ENCODE measurements at places on chromosomes 5 and 9.

GRCh38 chr5:66596636-66597182, 516 bp downstream of the MAST4 start:
- no peak for DNase-seq

DNA sequence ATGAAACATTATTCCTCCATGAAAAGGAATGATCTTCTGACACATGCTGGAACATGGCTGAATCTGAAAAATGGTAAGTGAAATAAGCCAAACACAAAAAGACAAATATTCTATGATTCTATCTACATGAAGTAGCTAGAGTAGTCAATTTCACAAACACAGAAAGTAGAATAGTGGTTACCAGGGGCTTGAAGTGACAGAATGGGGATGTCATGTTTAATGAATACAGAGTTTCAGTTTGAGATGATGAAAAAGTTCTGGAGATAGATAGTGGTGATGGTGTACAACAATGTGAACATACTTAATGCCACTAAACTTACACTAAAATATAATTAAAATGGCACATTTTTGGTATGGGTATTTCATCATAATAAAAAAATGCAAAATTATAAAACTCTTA, 18.3 kb downstream of the RLN2 start:
- DNase-seq, result no peak

- DNase-seq, result no peak
Measured at GRCh38 chr5:75439276-75439675, 72.2 kb downstream of the CERT1 start.

DNA sequence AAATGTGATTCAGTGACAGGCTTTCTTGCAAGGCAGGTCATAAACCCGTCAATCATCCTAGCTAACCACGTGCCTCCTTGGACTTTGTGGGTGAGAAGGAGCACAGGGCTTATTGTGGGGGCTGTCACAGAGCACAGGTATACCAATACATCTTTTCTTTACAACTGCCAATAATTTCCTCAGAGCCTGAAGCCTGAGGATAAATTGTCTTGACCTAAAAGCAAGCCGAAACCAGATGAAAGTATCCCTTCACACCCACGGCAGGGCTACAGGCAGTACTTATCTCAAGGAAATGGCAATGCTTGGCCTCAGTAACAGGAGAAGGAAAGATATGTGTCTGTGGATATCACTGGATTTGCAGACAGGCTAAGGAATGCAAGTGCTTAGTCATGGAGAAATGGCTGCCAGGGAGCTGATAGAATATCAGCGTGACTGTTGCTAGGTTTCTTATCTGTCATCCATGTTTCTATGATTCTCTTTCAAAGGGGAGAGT, 90.3 kb upstream of the ZNF366 start:
- DNase-seq, result no peak

DNA sequence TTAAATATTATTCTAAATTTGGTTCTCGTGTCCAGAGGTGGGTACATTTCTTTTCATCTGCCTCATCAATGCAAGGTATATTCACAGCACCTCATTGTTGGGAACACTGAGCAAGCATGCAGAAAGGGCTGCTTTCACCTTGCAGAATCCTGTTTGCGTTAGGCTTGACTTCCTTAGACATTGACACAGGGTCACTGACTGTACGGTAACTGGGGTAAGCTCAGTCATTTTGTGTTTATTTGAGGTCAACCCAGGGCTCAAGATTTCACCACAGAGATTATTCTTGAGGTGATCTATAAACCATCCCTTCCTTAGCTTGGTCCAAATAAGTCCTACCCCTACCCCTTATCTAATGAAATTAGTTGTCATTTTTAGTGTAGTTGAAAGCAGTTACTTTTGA, 1.7 kb upstream of the PTPDC1 start:
- DNase-seq, result no peak

- DNase-seq, result no peak
Measured at GRCh38 chr5:181182651-181183050, 22.3 kb downstream of the TRIM7 start.

- DNase-seq, result no peak
Measured at GRCh38 chr9:97908705-97909104, 13.6 kb downstream of the TRMO start.

- no peak for DNase-seq
Measured at GRCh38 chr5:38622723-38623129, 66.3 kb upstream of the LIFR start.

- DNase-seq, result no peak
Measured at GRCh38 chr5:19960451-19960850, 27.5 kb downstream of the CDH18 start.

- DNase-seq, result no peak
Measured at GRCh38 chr5:33275921-33276627, 164.7 kb upstream of the TARS1 start.

DNA sequence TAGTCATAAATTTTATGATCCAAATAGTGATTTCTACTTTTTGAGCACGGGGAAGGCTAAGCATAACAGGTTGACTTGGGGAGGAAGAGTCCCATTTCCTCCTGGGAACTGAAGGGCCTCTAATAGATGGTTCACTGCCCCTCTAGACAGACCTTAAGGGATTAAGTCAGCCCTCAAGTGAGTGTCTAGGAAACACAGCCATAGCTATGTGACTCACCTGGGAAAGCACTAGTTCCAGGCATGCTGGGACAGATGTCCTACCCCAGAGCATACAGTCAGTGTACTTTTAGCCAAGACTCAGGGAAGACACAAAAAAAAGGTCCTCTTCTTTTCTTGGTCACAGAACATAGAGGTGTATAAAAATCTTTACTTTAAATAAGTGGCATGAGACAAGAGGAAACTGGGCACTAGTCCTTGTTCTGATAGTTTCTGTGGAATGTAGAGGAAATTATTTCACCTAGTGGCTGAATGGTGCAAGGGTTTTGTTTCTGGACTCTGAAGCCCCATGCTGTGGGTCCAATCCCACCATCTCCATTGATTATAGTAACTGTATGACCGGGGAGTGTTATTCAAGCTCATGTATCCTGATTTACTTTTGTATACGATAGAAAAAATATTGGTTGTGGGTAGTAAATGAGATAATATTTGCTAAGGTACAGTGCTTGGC, 86.0 kb downstream of the NREP start:
- no peak for DNase-seq

DNA sequence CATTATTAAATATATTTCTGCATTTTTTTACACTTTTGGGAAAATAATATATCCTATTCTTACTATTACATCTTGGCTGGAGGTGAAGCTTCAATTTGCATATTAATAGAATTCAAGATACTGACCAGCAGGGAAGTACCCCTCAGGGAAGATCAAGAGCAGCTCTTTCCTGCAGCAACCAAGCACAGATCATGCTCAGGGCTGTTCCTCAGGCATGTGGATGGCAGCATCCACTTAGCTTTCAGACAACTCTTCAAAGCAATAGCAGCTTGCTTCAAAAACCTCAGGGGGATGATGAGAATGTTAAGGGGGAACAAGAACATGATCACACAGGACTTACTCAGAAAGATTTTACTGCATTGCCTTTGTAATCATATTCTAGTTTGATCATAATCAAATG, 731.8 kb downstream of the SEMA5A start:
- DNase-seq, result no peak

- no peak for DNase-seq
Measured at GRCh38 chr5:172908662-172909061, 50.6 kb upstream of the RPL26L1 start.

GRCh38 chr5:67748165-67748690, 467.3 kb upstream of the PIK3R1 start:
- no peak for DNase-seq

- DNase-seq, result no peak
Measured at GRCh38 chr5:100788417-100788816, 114.7 kb downstream of the ST8SIA4 start.

- DNase-seq, result no peak
Measured at GRCh38 chr5:34586117-34586885, 69.8 kb upstream of the RAI14 start.

GRCh38 chr9:134053401-134053871, 14.4 kb downstream of the BRD3 start:
- DNase-seq, result no peak

DNA sequence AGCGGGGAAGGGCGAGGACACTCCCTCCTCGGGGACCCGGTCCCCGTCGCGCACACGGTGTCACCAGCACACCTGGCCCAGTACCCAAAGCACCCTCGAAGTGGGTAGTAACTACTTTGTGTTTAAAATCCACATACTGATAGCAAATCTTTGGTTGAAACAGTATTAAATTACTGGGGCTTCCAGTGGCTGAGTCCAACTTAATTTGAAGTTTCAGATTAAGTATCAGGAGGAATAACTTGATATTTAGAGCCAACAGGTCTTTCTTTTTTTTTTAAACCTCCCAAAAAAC, 615 bp downstream of the ATG10 start:
- DNase-seq, result no peak

DNA sequence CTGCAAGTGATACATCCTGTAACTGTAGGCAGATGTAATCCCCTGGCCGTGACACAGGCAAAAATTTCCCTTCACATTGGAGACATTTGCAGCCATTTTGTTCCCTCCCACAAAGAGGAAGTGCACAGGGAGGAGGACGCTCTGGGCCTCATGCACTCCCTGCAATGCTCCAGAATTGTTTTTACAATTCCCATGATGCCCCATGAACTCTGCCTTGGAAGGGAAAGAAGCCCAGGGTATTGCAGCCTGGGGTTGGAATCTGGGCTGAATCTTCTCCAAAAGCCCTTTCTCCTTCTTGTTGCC, 491.7 kb downstream of the CCDC171 start:
- no peak for DNase-seq

- no peak for DNase-seq
Measured at GRCh38 chr5:1661831-1662558, 137.6 kb downstream of the MRPL36 start.

GRCh38 chr9:135280666-135281065, 193.2 kb downstream of the OLFM1 start:
- no peak for DNase-seq

DNA sequence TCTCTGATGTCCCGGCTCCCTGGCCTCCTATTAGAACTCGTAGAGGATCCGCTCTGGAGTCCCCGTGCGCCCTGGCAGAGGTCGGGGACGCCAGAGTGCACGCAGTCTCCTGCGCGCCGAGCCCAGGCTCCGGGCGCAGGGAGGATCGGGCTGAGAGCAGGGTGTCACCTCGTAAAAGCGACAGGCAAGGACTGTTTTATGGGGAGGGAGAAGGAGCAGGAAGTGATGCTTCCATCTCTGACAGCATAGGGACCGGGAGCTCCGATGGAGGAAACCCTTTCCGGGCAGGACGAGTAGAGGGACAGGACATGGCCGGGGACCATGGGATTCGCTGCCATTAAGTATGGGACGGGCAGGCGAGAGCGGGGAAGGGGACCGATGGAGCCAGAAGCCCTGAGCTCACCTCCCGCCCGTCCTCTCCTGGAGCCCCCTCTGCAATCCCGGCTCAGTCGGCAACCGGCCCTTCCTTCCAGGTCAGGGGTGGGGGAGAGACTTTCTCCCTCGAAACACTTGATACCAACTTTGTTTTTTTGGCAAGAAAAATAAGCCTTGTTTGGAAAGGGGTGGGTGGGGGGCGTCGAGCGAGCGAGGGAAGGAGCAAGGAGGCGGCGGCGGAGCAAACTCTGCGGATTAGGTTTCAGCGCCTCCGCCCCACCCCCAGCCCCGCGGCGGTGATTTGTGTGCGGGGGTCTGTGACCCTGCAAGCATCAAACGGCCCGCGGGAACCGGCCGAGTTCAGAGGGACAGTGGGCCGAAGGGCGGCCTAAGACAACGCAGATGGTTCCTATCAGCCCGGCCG, 12.6 kb downstream of the LMX1B start:
- DNase-seq, result no peak

- no peak for DNase-seq
Measured at GRCh38 chr5:107365320-107366109, 305.2 kb downstream of the EFNA5 start.

- DNase-seq, result no peak
Measured at GRCh38 chr5:178464431-178465048, 125.7 kb downstream of the COL23A1 start.

Measured in activated naive CD4-positive, alpha-beta T cell (primary cell).